ENCODE measurements at places on chromosomes 2 and 18.

DNA sequence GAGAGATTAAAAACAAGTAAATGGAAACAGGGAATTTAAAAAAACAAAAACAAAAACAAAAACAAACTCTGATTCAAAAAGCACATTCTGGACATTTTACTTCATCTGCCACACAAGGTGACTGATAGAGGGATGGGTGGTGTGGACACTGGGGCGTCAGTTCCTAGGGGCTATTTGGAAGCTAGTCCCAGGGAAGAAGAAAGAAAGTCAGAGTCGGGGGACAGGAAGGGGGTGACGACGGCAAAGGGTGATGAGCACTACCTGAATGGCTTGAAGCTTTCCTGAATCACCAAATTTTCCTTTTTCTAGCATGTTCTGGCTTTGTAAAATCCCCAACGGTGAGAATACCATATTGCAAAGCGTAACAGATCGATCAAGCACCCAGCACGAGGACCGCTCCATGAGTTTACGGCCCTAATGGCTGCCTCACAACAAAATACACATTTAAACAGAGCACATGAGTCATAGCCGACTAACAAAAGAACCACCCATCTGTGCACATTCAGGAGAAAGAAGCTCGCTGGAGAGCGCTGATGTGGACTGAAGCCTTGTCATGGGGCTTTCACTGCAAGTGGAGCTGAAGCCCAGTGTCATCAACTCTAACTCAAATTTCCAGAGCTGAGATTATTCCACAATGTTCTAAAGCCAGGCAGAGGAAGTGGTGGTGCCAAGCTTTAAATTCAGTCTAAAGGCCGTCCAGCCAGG is 178.9 kb downstream of the LNPK start:
- DNase-seq, result no peak

DNA sequence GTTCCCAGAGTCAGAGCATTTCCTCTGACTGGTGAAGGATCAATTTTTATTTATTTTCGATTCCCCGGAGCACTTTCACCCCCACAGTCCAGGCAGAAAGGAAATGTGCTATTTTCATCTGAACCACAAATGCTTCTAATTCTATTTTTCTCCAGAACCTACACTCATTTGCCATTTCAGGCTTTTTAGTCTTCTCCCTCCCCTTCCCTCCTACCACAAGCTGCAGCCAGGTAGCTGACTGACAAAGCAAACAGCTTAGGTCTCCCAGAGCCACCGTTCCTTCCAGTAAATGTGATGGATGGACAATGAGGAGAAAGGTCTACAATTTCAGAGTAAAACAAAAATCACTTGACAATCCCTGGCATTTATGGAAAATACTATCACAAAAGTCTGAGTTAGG is 76.9 kb downstream of the KLF7 start:
- no peak for DNase-seq

GRCh38 chr2:3873899-3874298 is 170.5 kb downstream of the DCDC2C start:
- DNase-seq, result no peak

DNA sequence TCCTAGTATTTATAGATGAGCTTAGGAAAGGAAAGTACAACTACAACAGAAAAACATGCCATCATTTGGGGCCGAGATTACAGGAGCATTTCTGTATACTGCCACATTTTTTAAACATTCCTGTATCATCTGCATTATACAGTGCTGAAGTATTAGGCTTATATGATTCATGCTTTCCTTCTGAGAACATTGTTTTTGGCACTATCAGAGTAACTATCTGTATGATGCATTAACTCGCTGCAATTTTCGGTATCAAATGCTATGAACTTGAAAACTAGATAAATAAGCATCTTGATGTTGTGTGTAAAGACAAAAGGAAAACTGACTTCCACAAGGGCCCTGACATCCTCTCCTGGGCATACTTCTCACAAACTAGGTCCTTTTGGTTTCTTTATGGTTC is 102.0 kb downstream of the RIT2 start:
- DNase-seq, result no peak

GRCh38 chr2:223054193-223054781 is 2.3 kb downstream of the KCNE4 start:
- no peak for DNase-seq

DNA sequence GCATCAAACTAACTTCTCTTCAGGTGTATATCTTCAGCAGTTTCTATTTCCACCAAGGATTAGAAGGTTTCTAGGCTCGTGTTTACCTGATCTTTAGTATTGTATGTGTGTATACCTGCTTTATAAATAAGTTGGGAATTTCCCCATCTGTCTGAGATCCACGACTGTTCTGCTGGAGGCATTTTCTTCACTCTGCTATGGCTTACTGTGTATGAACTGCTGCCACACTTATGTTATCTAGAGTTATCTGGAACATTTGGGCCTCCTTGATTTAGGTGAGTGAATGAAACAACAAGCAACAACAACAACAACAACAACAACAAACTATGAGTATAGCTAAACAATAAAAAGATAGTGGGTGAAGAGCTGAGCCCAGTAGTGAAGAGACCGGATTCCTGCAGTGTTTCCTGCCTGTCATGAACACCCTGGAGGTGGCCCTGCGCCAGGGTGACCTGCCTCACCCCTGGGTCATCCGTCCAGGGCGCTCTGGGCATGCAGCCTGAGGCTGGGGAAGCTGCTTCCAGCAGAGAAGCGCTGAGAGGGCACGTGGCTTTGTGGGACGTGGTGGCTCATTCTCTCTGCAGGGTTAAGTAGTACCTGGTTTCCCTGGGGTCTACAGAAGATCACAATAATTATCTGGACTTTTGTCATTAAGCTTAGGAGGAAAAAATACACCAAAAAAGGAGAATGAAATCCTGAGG is 56.1 kb upstream of the GATA6 start:
- DNase-seq, result no peak

- no peak for DNase-seq
These were observed 6.0 kb upstream of the ALPI start for GRCh38 chr2:232449964-232450363.

- peak; percentile 74 for DNase-seq
These were observed at the start of gene IKZF2 for GRCh38 chr2:213151437-213152064. Gene IKZF2, minus strand, starts transcription at chr2:213151612. Its CDS starts 2,983 bp downstream, at chr2:213148629.

GRCh38 chr18:77366067-77366719 is 116.5 kb downstream of the GALR1 start:
- DNase-seq, result no peak

GRCh38 chr2:12514631-12515437 is 201.9 kb upstream of the TRIB2 start:
- DNase-seq, result no peak

GRCh38 chr2:8256905-8257304 is 425.0 kb upstream of the ID2 start:
- no peak for DNase-seq

DNA sequence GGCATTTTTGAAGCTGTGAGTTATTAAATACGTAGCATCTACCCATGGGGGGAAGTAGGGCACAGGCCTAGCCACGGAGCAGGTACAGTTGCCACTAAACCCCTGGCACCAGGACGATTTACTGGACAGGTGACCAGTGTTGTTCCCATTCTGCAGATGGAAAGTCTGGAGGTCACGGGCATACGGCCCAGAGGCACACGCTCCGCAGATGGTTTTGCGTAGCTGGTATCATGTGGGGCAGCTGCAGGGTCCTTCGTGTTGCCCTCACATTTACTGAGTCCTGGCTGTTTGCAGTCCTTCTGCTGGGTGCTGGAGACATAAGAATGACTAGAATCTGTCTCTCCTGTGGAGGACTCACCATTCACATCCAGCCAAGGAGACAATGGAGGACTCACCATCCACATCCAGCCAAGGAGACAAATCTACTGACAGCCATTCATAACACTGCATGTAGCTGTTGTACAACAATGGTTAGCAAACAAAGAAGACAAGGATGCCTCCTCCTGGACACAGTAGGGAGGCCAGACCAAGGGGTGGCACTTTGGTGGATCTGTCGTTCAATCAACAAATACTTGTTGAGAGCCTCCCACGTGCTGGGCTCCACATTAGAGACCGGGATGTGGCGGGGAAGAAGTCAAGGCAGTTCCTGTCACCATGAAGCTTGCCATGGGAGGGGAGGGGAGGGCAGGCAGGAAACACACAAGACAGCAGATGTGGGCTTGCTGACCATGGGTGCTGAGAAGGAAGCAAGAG is 24.9 kb downstream of the TWIST2 start:
- no peak for DNase-seq

- DNase-seq, result no peak
These were observed 35.0 kb upstream of the EVA1A start for GRCh38 chr2:75595541-75596395.

GRCh38 chr2:95333888-95334338 is 36.8 kb downstream of the KCNIP3 start:
- DNase-seq, result no peak

DNA sequence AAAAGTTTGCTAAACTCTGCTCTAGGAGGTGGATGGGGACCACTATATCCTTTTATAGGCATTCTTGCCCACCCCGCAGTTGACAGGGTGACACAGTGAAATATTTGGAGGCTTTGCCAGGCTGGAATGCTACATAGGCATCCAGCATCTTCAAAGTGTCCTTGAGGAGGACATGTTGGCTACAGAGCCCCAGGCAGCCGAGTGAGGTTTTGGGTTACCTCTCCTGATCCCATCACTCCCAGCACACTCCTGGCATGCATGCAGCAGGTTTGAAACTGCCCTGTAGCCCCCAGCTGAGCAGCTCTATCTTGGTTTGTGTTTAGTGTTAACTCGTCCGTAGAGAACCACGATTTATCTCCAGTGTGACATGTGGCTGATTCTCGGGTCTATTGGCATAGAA is 7.3 kb downstream of the FOSL2 start:
- DNase-seq, result no peak

DNA sequence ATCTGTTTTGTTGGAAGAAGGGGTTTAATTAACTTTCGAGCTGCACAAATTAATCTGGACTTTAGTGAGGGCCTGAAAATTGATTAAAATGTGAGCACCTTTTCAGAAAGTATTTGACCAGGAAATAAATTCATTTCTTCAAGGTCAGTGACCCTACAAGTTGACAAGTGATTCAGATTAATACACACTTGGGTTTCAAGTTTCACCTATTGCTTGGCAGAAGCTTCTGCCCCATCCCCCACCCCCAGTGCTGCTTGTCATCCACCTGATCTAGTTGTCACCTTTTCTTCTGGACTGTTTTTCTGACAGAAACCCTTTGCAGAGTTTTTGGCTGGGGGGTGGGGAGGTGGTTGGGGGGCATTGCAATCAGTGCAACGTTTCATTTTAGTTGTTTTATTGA is 46.2 kb downstream of the RPRM start:
- no peak for DNase-seq

- no peak for DNase-seq
These were observed 77.5 kb upstream of the SERTAD2 start for GRCh38 chr2:64731263-64731643.

GRCh38 chr2:11598228-11598731 is 64.4 kb downstream of the GREB1 start:
- no peak for DNase-seq

- no peak for DNase-seq
These were observed 86.9 kb upstream of the COPS8 start for GRCh38 chr2:236998758-236999157.

DNA sequence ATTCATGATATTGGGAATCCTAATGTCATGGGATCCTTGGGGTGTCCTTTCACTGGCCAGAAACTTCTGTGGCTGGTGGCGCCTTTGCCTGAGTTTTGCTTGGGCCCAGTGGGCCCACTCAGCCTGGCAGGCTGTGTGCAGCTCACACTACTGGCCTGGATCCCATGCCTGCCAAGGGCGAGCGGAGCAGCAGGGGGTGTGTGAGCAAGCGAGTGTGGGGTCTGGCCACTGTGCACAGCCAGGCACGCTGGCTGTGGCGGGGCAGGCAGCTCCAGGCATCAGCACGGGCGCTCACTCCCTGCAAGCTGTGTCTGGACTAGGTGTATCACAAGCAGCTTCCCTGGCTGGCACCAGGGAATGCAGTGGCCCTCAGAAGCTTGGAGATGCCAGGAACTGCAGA is 74.5 kb downstream of the NCOA1 start:
- no peak for DNase-seq

All from activated CD4-positive, alpha-beta T cell treated with anti-CD3 and anti-CD28 coated beads for 48 hours (primary cell).